NCI-H748 treated with DMSO at 0.1 percent for 48 hours (cell line): ENCODE measurements at places on chromosomes 5 and 9.

DNA sequence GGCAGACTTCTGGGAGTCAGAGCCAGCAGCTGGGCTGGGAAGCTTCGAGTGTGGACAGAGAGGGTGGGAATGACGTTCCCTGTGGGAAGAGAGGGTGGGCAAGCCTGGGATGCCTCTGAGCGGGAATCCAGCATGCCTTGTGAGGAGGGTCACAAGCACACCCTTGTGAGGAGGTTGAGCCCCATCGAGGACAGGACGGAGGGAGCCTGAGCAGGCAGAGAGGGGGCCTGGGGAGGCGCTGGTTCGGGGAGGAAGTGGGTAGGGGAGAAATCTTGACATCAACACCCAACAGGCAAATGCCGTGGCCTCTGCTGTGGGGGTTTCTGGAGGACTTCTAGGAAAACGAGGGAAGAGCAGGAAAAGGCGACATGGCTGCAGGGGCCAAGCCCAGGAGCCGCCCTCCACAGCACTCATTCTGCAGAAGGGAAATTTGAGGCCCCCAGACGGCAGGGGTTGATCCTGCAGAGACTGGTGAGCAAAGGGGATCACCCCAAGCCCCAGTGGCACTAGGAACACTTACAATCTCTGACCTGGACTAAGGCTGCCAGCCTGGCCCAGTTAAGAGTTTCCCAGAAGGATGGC is 1.1 kb upstream of the IL13 start:
- DNase-seq: no peak

DNA sequence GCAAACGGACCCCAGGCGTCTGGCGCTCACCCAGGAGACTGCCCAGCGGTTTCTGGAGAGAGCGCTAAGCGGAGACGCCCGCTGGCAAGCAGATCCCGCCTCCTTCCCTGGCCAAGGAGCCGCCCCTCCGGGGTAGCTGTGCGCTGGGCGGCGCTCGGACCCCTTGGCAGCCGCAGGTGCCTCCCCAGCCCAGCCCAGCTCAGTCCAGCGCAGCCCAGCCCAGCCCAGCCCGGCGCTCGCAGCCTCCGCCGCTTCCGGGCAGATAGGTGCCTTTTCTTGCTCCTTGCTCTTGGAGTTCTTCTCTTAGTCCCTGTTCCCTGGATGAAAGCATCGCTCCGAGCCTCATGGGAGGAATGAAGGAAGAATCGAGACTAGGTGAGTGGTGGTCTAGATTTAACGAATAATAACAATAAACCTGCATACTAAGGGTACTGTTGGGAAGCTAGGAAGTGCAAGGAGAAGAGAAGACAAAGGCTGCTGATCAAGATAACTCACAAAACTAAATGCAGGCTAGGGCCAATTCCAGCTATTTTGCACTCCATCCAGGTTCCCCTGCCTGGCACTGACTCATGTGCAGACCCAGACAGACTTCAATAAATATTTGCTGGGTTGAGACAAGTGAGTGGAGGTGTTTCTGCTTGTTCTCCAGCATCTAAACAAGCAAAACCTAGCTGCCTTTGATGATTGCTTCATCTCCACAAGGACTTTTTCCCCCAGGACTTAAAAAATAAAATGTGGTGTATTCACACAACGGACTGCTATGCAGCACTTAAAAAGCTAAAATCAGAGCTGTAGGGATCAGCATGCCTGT is at the start of gene STK32A:
Gene STK32A, plus strand, starts transcription at position 202 of the 811 bp plus-strand sequence. CDS start 4,609 bp downstream, outside the sequence.
- peak; percentile 77 for DNase-seq

DNA sequence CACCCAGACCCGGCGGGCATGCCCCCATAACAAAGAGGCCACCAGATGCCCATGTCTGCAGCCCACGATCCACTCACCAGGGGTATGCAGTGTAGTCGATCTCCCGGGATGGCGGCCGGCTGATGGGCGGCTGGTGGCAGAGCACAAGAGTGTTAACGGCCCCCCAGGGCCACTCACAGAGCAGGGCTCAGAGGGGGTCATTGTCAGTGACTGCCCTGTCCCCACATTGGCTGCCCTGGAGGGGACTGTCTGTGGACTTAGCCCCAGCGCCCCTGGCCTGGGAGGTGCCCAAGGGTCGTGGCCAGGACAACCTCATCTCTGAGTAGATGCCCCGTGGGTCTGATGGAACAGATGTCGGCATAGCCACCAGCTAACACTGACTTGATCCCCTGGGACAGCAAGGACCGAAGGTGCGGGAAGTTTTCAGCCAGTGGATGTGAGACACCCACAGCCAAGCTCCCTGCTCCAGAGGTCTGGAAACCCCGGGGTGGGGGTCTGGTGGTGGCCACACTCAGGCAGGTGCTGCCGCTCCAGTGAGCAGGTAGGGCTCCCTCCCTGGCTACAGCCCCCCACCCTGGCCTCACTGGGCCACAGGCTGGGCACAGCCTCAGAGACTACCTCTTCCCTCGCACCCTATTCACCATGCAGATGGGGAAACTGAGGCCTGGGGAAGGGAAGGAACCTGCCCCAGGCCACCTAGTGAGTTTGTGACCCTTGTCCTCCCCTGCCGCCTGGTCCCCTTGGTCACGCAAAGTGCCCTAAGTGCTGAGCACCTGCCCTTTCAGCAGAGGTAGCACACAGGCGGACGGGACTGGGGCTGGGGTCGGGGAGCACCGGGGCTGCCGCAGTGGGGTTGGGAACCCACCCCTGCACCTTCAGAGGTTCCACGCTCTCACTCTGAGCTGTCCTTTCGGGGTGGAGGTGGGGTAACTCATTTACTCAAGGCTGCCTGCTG is 38.1 kb upstream of the SARDH start:
- no peak for DNase-seq

DNA sequence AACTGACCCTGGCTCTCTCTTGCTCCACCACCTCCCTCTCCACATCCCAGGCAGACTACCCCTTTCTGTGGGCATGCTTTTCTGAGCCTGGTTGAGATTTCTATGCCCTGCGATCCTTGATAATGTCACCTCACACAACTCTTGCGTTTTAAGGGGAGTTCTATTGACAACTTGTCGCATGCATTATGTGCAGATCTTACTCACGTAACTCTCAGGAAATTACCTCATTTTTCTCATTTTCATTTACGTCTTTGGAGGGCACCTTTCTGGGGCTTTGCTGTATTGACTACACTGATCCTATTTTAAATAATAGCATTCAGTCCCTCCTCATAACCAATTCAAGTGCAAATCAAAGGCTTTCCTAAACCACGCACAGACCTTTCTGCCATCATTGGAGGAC is 140.4 kb upstream of the WWC1 start:
- no peak for DNase-seq

DNA sequence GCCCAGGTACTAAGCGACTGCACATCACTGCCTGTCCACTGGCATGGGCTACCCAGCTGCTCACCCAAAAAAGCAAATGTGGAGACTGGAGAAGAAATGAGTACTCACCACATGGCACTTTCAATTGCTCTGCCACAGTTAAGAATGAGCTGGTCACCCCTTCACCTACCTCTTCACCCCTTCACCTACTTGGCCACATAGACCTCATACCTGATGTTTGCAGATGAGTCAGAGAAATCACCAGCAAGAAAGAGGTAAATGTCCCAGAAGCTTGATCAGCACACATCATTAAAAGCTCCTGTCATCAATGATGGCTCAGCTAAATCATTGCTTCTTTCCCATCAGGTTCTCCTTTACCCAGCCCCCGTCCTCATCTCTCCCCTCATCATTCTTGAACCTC is 7.6 kb upstream of the PRUNE2 start:
- no peak for DNase-seq

DNA sequence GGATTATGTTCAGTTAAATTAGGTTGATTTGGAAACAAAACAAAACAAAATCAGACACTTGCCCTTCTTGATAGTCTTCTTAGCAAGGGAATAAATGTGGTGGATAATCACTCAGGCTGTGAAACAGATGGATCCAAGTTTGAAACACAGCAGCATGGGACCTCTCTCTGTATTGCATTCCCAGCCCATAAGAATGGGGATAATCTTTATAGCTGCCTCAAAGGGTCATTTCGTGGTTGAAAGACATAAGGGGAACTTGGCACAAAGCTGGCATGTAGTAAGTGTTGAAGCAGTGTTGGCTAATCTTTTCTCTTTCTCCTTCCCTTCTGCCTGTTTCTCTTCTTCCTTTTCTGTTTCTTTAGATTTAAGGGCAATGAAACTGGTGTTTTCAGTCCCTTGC is 333.9 kb upstream of the TLE4 start:
- DNase-seq: no peak

DNA sequence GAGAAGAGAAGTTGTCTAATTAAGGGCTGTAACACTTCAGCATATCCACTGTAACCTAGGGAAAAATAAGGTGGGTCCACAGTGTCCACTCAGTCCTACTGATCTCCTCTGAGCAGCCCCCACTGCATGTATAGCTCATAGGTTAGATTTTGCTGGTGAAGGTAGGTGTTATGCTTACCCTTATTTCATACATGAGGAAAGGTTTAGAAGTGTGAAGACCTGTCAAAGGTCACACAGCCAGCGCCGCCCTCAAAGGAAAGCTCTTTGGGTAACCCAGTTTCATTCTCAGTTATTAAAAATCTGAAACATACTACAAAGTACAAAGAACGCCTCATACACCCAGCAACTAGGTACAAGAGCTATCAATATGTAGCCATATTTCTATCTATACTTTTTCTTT is 87.2 kb downstream of the TLE4 start:
- no peak for DNase-seq

DNA sequence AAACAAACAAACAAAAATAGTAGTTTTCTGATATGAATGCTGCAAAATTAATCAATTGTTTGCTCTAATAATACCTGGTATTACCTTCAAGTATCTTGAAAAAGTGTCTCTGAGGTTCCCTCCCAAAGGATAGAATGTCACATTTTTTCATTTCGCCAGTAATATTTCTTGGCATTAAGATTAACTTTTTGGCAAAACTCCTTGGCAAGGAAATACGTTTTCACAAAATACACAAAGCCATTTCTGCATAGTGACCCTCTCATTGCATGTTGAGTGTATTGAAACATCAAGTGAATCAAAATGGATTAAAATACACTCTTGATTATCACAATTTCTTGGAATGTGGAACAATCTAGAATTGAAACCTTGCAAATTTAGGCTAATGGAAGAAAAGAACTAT is 230.5 kb downstream of the ATPSCKMT start:
- no peak for DNase-seq
